RPMI7951 (cell line): ENCODE measurements at places on chromosomes 5 and 9. TPM values are rescaled to one million over a fixed set of nuclear protein-coding genes. Genes with fewer than 3 reads are reported as not detected.

GRCh38 chr9:75876999-75877640 is 13.4 kb upstream of the PCSK5 start:
- DNase-seq: no peak

- peak; percentile 70 for DNase-seq
Measured at GRCh38 chr5:67773411-67774266, 441.9 kb upstream of the PIK3R1 start.

DNA sequence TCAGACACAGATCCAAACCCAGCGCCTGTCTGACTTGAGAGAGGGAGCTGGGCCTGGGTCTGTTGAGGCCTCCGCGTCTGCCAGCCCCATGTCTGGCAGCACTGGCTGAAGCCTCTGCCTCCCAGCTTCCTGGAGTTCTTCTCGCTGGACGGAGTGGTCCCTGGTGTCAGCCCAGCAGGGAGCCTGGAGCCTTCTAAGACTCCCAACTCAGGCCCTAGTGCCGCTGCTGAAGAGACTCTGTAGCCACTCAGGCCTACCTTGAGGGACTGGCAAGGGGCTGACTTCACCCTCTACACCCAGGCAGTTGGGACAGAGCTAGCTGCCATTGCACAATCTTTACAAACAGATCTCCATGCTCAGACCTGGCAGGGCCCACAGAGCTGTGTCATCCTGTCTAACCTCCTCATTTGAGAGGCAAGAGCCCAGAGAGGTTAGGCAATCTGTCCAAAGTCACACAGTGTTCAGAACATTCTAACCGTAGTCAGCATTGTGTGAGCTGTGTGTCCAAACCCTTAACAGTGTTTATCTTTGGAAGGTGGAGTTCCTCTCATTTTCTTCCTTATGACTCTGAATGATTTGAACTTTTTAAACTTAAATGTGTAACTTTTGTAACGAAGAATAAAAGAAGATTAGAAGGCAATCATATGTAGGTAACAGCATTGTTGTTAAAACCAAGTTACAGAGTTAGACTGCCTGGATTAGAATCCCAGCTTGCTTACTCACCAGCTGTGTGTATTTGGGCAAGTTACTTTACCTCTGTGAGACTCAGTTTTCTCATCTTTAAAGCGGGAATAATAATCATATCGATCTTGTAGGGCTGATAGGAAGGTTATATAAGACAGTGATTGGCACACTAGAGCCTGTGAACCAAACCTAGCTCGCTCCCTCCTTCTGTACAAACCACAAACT is 4.6 kb upstream of the DUSP1 start:
- DNase-seq: no peak

DNA sequence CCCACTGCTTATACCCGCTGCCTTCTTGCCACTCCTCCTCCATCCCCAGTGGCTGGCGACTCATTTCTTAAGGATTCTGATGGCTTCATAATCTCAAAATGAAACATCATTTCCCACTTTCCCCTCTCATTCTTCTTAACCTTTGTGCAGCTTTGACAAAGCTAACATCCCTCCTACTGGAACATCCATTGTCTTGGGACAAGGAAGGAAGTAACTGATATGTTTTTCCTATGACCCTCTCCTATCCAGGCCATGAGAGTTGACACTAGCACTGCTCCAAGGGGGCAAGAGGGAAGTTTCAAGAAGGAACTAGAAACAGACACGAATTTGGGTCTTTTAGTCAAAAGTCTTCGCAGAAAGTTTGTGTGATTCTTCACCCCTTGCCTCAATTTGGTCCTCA is 71.7 kb upstream of the SNX2 start:
- DNase-seq: no peak

DNA sequence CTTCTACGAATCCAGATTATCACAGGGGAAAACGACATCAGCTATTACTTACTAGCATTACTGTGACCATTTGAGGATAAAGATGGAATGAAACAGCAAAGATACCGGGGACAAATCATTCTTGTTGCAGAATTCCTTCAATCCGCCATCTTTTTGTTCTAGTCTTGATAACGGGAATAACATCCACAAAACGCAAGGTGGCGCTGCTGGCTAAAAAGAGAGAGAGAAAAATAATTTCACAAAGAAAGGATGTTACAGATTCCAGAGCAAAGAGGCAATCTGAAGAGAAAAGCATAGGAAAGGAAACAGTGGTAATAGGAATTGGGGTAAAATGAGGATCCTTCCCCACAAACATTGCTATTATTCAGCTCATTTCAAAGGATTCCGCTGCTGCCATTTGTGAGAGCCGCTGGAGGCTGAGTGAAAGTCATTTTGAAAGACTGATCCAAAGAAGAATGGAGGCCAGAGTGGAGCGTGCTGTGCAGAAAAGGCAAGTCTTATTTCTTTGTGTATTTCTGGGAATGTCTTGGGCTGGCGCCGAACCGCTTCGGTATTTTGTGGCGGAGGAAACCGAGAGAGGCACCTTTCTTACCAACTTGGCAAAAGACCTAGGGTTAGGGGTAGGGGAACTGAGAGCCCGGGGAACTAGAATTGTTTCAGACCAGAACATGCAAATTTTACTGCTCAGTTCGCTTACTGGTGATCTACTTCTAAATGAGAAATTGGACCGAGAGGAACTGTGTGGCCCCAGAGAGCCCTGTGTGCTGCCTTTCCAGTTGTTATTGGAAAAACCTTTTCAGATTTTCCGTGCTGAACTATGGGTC is at the start of gene PCDHB7:
TSS of gene PCDHB7 (plus strand) at position 264 of the 824 bp plus-strand sequence. CDS start at position 456, 192 bp downstream.
- peak; percentile 48 for DNase-seq

- no peak for DNase-seq
Measured at GRCh38 chr5:118906947-118907346, 81.4 kb downstream of the DTWD2 start.

Gene LRRTM2
- total RNA-seq: 0.10 and 0.12 TPM in 2 replicates

Gene VCAN
- 178 and 246 TPM in 2 replicates for total RNA-seq

Gene ITGA2
- 25.2 and 28.4 TPM in 2 replicates for total RNA-seq

Gene PRR16
- 0.78 and 1.3 TPM in 2 replicates for total RNA-seq
